ENCODE measurements at places on chromosomes 1 and 21.

- DNase-seq: peak; percentile 1
Observed at GRCh38 chr1:52651904-52652303, 18.9 kb downstream of the SHISAL2A start.

DNA sequence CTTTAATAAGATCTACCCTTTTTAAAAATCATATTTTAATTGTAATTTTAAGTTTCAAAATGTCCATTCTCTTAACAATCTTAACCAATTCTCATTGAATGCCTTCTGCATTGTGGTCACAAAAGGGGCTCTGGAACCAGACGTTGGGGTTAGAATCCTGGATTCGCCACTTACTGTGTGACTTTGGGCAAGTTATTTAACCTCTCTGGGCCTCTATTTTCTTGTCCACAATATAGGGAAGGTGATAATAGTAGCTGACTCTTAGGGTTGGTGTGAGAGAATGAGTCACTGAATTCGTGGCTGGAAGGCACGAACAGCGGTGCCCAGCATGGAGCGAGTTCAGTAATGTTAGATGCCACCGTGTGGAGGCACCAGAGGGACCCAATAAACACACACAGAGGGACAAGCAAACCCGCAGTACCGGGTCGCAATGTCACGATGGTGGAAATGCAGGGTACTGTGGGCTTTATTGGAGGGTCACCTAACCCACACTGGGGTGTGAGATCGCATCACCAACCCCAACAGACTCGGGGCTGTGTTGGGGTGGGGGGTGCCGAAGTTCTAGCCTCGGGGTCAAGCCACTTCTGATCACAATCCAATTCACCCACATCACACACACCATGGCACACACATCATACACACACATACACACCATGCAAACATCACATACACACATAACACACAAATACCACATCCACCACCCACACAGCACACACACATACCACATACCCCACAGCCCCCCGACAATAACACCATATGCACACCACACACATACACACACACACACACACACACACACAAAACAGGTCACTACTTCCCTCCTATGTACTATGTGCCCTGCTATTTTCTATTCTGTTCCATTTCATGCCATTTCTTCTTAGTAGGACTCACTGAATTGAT is 27.0 kb upstream of the IFNAR2 start:
- no peak for DNase-seq

GRCh38 chr1:54882519-54882918 is 4.5 kb downstream of the DHCR24 start:
- DNase-seq: no peak

DNA sequence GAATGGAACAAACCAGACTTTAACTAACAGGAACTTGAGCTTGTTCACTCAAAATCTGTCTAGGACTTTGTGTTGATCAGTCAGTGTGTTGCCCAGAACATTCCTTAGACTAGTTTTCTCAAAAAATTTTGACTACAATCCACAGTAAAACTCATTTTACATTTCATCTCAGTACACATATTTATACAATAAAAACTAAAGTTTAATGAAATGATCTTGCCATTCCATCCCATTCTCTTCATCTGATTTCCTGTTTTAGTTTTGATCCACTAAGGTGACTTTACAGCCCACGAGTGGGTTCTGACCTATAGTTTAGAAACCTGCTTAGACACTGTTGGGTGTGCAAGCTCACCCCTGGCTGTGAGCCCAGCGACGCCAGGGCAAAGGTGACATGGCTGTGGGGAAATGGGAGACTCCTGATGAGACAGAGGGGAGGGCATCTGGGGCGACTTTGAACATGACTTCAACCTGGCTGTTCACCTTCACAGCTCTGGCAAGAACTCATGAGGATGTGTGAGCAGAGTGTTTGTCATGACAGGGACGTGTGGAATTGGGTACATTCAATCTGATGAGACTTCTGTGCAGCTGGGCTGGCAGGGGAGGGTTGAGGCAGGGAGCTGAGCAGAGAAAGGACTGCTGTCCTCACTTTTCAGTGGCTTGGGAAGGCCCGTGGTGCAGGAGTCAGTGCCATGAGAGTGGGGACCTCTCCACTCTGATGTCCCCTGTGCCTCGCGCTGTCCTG is 40.6 kb downstream of the LHX4 start:
- peak; percentile 37 for DNase-seq

DNA sequence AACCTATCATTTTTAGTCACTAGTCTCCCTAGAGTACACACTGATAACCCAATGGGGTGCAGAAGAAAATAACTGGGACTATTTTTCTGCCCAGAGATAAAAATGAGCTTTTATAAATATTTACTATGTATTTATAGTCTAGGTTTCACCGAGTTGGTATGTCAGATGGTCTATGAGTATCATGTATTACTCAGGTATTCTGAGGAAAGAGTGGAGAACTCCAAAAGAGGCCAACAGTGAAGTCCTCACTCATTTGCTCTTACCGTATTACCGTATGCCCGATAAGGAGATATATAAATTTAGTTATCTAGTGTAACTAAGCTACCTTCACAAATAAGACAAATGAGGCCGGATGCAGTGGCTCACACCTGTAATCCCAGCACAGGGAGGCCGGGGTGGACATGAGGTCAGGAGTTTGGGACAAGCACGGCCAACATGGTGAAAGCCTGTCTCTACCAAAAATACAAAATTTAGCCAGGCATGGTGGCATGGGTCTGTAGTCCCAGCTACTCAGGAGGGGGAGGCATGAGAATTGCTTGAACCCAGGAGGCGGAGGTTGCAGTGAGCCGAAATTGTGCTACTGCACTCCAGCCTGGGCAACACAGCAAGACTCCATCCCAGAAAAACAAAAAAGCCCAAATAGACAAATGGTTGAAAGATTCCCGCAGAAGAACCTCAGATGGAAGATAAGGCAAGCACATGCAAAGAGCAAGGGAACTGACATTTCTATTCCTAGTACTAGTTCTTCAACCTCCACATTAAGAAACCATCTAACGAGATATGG is 15.6 kb downstream of the CSDE1 start:
- no peak for DNase-seq

- DNase-seq: no peak
Observed at GRCh38 chr1:26066857-26067256, 573 bp downstream of the TRIM63 start.

All from left forelimb (tissue), 1 donor.